Cortex of kidney (tissue), 1 donor: ENCODE measurements at places on chromosomes 7 and 10.

DNA sequence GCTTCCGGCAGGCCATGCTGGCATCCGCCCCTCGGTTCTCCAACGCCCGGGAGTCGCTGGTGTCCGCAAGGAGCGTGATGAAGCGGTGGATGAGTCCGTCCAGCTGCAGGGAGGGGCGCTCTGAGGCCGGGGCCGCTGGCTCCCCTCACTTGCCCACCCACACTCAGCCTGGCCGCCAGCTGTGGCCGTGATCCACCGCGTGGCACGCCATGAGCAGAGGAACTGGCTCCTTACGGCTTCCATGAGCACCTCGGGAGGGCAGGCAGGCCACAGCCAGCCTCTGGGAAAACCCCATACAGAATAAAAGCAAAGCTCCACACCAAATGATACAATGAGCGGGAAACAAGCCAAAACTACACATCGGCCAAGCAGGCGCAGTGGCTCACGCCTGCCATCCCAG, 15.5 kb upstream of the MICALL2 start:
- DNase-seq: no peak

DNA sequence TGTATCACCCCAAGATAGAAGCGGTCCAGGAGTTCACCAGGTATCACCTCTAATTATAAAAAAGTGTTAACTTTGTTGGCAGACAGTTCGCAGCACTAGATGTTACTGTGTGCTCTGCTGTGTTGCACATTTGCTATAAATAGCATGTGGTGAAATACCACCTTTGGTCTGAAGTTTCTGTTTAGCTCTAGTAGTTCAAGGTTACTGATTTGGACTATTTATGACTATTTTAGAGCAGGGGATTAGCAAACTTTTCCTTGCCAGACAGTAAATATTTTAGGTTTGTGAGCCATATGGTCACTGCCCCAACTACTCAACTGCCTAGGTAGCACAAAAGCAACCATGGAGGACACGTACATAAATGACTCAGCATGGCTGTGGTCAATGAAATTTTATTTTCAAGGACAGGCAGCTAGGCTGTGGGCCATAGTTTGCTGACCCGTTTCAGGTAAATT, 16.5 kb downstream of the DENND10 start:
- DNase-seq: no peak

DNA sequence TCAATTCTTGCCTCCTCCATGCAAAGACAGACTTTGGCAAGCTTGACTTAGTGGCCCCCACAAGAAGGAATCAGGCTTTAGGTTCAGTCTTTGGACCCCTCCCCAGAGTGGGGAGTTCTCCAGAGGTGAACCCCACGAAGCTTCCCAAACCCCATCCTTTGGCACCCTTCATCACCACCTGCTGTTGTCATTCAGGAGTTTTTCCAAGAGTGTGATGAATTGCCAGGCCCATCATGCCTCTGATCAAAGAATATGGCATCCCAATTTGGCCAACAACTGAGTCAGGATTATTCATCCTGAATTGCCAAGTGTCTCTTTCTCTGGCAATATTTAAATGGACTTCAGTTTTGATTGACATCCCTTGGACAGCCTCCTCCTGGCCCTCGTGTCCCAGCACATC, 404.7 kb upstream of the MKI67 start:
- DNase-seq: no peak

DNA sequence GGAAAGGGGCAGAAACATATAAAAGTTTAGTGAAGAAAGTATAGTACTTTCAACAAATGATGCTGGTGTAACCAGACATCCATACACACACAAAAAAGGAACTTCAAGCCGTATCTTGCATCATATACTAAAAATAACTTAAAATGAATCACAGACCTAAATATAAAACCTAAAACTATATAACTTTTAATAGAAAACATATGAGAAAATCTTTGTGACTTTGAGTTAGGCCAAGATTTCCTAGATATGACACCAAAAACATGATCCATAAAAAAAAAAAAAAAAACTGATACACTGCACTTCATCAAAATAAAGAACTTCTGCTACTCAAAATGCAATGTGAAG, 40.9 kb downstream of the NUDCD3 start:
- no peak for DNase-seq

DNA sequence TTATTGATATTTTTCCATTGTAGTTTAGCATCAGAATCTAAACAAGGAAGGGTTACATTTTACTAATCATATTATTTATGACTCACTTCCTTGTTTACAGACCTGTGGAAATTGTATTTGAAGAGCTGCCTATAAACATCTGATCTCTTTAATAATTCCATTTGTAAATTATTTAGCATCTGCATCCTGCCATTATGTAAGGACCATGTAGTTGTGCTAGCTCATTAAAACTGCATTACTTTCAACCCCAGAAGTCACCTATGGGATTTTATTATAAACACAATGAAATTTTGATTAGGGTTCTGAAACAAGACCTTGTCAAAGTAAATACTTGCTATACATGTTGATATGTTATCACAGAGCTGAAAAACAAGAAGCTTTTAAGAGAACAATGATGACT, 146.8 kb upstream of the SLC26A5 start:
- DNase-seq: no peak
